ENCODE measurements at places on chromosomes 16 and 17.
A peak's percentile ranks its signal among the peaks of the same experiment; 100 is the strongest.

- DNase-seq, result peak; percentile 75
Observed at GRCh38 chr17:82212331-82213250, at the start of gene CCDC57. Gene CCDC57, minus strand, starts transcription at chr17:82212842. Its CDS starts 10,898 bp downstream, at chr17:82201944.

DNA sequence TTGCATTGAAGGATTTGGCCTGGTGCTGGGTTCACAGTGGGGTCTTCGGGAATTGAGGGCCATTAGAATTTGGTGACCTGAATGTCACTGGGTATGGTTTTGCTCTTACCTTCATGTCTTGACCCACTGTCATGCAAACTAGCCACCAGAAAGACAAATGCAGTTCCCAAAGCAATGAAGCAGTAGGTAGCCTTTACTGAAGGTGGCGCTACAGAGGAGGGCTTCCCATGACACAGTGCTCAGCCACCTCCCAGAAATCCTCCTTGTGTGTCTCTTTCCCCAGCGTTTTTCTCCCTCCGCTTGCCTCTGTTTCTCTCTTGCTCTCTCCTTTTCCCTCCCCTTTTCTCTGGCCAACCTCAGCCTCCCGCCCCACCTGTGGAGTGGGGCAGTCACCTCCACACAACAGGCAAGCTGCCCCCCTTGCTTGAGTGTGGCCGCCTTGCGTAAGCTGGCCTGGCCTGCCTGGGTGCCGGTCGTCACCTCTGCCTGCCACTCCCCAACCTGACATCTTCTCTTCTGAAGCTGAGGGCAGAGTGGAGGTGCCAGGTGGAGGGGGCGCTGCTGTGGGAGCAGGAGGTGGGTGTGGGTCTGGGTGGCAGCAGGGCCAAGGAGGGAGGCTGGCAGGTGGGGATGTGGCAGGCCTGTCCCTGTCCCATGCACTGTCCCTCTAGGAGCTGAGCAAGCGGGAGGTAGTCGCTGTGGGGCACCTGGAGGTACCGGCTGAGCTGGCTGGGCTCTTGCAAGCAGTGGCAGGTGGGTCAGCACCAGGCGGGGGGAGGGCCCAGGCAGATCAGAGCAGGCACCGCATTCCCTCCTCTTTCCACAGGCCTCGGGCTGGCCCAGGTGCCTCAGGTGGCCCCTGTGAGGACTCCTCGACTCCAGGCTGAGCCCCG is 34.7 kb downstream of the MYO15A start:
- DNase-seq, result no peak

DNA sequence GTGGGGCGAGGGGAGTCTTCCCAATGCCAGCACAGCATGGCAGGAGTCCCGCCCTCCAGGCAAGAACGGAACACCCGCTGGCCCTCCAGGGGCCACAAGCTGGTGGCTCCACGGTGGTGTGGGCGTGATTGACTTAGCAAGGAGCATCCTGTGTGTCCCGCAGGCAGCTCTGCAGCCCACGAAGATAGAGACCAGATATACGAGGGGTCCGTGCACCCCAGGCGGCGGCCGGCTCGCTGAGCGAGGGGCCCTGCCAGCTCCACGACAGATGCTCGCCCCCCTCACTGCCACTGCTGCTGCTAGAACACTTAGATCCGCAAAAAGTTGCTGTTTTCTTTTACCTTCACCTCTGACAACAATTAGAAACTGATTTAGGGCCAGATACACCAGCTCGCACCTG is 10.0 kb upstream of the CACNA1H start:
- no peak for DNase-seq

DNA sequence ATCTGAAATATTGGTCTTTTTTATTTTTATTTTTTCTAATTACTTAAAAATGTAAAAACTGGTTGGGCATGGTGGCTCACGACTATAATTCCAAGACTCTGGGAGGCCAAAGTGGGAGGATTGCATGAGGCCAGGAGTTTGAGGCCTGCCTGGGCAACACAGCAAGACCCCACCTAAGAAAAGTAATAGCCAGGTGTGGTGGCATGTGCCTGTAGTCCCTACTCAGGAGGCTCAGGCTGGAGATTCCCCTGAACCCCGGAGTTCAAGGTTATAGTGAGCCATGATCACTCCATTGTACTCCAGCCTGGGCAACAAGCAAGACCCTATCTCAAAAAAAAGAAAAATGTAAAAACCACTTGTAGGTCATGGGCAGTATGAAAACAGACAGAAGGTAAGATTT is 36.8 kb upstream of the CDH3 start:
- no peak for DNase-seq

GRCh38 chr17:42536372-42537155 is 523 bp downstream of the NAGLU start:
- peak; percentile 82 for DNase-seq
